ENCODE measurements at places on chromosomes 4 and X.

- peak; percentile 22 for DNase-seq
These were observed 132.2 kb upstream of the NDP start for GRCh38 chrX:44105228-44105913.

GRCh38 chrX:112068430-112068829 is 14.1 kb downstream of the TRPC5 start:
- no peak for DNase-seq

- DNase-seq, result peak; percentile 62
These were observed 568 bp downstream of the FHDC1 start for GRCh38 chr4:152936446-152937335.

DNA sequence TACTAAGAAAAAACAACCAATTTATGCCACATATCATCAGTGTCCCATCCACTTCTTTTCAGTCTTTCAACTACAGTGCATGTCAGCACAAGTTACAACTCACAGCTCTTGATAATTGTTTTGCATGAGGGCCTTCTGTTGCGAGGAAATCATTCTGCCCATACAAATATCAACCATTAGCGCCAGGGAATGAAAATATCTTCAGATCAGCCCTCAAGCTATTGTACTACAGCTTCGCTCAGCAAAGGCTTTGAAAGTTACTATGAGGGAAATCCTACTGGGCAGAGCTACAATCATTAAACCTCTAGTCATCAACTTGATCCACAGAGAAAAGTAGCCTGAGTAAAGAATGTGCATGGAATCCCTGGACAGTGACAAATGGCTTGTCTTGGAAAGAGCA is 1023.6 kb upstream of the HS3ST1 start:
- DNase-seq, result no peak

DNA sequence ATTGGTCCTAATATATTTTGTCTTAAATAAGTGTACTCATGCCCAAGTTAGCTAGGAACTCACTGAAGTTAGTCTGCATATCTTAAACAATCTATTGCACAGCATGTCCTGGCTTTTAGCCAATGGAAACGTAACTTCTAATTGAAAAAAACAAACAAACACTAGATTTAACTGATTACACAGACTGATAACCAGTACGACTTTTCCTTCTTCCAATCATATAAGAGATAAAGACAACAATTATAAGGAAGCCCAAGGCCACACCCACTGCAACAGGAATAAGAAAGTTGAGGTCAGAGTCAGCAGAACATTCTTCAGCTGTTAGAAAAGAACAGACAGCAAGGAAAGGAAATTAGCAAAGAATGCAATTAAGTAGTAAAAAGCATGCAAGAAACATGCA is 40.8 kb downstream of the LAMP2 start:
- no peak for DNase-seq

DNA sequence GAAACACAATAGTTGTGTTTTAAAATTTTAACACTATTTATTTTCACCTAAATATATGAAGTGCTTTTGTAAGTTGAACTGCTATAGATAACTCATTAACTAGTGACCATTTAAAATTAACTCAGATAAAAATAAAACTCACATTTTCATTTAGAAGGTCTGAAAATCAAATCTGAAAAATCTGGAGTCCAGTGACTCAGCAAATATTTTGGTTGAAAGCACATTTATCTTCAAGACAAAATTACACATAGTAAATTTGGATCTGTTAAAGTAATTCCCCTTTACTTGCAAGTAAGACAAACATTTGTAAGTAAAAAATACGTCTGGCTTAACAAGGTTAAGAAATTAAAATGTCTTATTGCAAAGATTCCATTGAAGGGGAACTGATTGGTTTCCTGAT is 589.1 kb downstream of the TRIML1 start:
- DNase-seq, result no peak

DNA sequence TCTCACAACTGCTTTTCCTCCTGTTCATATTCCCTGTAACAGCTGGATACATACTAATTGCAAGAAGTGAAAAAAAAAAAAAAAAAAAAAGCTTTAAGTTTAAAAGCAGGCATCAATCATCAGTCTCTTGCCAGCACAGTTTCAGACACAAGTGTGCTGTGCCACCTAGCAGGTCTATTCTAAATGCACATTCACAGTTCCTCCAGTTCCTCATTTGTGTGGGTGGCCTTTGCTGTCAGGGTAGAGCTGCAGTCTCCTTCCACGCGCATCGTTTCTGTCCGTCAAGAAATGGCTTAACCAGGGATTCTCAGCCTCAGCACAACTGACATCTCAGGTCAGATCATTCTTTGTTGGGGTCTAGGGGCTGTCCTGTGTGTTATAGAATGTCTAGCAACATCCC is 61.6 kb downstream of the SCML1 start:
- DNase-seq, result no peak

DNA sequence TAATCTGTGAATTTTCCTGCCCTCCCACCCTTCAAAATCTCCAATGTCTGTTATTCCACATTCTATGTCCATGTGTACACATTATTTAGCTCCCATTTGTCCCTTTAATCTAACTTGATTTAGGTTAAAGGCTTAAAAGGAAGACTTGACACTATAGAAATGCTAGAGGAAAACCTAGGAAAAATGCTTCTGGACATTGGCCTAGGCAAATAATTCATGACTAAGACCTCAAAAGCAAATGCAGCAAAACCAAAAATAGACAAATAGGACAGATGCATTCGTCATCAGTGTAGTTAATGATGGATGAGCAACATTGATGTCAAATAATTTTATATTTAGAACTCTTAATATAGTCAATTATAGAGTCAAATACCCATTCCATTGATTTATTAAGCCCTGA is 36.9 kb downstream of the INTU start:
- no peak for DNase-seq

GRCh38 chrX:124215786-124216185 is 116.7 kb upstream of the TEX13D start:
- DNase-seq, result no peak

DNA sequence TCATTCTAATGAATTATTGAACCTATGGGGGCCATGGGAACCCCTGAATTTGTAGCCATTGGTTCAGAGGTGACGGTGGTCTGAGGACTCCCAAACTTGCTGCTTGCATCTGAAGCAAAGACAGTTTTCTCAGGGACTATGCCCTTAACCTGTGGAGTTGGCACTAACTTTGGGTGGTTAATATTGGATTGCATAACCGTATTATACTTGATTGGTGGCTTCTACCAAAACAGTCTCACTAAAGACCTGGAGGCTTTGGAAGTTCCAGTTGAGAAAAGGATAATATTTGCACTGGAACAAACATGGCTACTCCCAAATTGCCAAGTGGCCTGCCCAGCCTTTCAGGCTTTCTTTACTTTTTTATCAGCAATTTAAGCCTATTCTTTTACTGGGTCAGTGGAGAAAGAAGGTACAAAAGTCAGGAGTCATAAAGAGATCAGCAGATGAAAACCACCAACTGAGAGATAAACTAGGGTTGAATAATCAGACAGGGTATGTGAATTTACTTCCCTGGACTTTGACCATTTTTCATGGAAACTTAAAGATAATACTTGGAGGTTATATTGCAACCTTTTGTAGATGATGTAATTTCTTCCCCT is 7.9 kb upstream of the KLHL8 start:
- DNase-seq, result no peak

DNA sequence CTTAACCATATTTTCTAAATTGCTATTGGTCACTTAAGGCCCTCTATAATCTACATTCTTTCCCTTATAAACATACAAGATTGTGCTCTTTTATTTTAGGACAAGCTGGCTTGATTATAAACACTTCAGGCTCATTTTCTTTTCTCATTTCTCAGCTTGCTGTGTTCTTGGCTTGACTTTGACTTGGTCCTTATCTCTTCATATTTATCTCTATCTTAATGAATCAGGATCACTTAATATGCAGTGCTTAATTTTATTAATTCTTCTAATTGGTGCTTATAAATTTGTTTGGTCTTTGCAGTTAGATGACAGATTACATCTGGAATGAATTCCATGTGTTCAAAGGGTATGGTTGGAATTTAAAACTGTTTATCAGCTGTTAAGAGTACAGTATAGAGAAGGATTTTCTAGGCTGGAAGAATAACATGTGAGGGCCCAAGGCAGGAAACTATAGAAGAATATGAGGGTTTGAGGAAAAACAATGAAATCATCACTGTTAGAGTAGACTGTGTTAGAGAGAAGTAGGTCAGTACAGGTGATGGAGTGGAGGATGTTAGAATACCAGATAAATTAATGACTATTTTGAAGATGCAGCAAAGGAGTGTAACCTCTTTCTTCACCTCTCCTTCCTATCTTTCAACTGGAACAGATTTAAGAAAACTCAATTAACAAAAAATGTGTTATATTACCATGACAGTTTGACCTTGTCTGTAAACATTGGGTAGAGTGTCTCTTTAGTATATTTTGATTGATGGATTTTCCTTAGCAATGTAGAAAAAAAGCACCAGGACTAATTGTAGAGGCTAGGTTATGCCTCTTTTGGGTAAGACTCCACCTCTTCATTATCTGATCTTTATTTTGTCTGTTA is 169.6 kb downstream of the RAPGEF2 start:
- no peak for DNase-seq

DNA sequence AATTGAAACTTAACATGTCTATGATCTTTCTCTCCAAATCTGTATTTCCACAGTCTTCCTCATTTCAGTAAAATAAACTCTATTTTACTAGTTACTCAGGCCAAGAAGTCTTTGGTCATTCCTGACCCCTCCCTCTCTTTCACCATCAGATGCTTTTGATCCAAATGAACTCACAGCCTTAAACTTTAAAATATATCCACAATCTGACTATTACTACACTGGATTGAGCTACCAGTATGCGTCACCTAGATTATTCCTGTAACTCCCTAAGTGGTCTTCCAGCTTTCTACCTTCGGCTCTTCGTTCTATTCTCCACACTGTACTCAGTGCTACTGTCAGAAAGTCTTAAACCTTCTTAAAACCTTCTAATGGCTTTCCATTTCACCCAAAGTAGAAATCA is 195.1 kb downstream of the FBXW7 start:
- no peak for DNase-seq

DNA sequence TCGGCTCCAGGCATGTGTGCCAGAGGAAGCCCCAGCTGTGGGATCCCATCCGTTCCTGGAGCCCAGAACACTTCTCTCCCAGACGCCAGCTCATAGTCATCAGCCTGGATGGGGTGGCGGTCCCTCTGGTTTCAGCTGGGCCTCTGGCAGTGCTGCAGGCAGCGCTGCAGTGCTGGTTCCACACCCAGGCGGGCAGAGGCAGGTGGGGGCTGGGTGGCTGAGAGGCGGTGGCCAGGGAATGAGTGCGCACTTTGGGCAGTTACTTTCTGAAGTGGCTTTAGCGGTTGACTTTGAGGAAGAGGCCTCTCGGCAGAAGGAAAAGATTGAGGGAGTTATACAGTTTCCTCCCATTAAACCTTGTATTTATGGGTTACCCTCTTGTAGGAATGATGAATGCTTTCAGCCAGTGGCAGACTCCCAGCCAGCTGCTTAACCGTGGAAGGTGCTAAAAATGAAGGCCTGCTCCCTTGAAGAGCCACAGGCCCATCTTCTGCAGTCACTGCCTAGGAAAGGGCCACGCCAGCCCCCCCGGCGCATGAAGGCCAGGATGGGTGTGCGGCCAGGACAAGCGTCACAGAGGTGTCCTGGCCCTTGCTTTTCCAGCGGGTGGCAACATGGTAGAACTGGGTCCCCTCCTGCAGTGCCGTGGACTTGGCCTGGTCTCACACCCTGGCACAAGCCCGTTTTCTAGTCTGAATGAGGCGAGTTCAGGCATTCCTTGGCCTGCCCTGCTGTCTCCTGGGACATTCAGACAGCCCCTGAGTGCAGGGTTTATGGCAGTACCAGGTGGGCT is 9.9 kb downstream of the TADA2B start:
- DNase-seq, result no peak

GRCh38 chr4:157293673-157294072 is 73.1 kb downstream of the GRIA2 start:
- no peak for DNase-seq

DNA sequence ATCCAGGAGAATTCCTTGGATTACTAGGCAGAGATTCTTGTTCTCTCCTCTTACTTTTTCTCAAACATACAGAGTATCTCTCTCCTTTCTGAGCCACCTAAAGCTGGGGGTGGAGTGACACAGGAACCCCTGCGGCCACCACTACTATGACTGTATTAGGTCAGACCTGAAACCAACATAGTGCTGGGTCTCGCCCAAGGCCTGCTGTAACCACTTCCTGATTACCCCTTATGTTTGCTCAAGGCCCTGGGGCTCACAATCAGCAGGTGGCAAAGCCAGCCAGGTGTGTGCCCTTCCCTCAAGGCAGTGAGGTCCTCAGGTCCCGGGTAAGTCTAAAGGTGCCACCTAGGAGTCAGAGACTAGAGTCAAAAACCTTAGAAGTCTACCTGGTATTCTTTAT is 166.4 kb downstream of the PARM1 start:
- no peak for DNase-seq

DNA sequence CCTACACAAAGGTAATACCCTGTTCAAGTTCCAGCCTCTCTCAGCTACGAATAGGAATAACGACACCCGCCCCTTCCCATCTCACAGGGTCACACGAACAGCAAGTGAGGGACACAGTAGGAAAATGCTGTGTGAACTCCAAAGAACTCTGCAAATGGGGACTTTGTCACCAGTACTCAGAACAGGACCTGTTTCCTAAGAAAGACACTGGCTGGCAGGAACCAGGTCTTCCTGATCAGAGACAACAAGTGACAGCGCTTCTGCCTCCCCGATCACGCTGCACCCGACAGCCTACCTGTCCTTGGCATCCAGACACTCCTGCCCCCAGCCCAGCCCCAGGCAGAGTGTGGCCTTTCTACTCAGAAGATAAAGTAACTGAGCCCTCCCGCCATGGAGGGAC is 14.2 kb downstream of the DCTD start:
- no peak for DNase-seq

- no peak for DNase-seq
These were observed 41.7 kb downstream of the ATP11C start for GRCh38 chrX:139890991-139891700.

DNA sequence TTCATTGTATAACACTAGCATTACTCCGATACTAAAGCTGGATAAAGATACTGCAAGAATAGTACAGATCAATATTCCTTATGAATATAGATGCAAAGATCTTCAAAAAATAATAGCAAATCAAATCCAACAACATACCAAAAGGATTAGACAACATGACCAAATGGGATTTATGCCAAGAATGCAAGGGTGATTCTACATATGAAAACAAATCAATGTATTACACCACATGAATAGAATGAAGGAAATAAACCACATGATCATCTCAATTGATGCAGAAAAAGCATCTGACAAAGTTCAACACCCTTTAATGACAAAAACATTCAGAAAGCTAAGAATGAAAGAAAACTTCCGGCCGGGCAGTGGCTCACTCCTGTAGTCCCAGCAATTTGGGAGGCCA is 42.8 kb downstream of the CUL4B start:
- DNase-seq, result no peak

Data from WERI-Rb-1 (cell line).